GM13976 (cell line): ENCODE measurements at places on chromosomes 2 and 18.

- DNase-seq, result peak; percentile 49
These were observed 85.1 kb downstream of the ARL4C start for GRCh38 chr2:234411793-234412192.

DNA sequence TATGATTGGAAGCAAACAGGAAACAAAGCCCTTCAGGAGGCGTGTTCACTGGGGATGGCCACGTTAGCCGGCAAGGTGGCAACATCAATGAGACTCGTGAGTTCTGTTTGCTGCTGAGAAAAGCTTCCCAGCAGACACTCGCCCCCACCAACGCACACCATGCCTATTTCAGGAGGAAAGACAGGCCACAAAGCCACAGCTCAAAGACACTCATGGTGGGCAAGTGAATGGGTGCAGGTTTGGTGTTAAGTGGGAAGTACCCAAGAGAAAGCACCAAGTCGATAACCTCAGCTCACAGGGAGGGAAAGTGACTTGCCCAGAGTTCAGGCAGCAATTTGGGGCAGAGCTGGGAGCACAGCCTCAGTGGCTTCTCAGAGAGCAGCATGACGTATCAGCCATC lies 10.5 kb upstream of the MTERF4 start:
- peak; percentile 61 for DNase-seq

GRCh38 chr2:126616606-126617069 lies 39.3 kb upstream of the GYPC start:
- DNase-seq, result no peak

DNA sequence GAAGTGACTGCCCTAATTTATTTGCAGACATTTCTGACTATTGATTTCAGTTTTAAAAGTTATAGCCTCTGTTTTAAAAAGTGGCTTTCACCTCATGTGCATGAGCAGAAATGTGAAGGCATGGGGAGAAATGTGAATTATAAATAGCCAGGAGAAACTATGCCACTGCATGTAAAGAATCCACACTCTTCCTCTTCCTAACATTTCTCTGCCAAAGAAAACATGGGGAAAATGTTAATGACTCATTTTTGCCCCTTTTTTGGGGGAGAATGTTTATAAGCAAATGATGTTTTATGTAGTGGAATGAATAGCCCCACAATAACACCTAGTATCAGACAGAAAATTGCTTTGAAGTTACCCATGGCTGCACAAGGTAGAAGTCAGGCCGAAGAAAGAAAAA lies 249.0 kb upstream of the TANK start:
- no peak for DNase-seq

- no peak for DNase-seq
These were observed 933.9 kb downstream of the TRIB2 start for GRCh38 chr2:13650586-13651180.

DNA sequence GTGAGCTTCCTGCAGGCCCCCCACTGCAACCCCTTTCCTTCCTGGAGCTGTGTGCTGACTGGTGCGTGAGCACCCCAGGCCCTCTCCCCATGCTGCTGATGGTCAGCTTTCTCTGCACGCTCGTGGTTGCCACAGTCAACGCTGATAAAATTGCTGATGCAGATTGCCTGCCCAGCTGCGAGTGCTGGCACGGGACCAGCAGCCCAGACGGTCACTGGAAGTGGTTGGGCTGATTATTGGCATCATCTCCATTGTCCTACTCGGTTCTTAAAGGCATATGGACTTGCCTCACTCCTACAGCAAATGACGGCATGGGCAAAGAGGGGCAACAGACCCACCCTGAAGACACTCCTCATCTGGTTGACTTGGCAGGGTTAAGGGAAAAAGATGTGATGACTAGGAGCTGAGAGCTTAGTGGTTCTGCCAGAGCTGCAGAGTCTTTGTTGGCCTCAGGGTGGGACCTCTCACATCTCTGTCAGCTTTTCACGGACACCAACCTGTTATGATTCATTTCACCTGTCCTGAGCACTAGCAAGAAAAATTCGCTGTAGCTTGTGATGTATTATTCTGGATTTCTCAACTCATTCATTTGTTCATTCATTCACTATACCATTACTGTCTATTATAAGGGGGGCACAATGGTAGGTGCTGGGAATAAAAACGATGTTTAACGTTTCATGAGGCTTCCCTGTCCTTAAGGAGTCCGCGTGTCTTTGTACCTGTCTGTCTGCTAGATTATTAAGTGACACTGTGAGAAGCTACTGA lies 38.4 kb downstream of the PAX8 start:
- no peak for DNase-seq

GRCh38 chr2:68237976-68238580 lies 14.3 kb downstream of the PPP3R1 start:
- no peak for DNase-seq

- no peak for DNase-seq
These were observed 21.4 kb upstream of the CCBE1 start for GRCh38 chr18:59718464-59719157.

DNA sequence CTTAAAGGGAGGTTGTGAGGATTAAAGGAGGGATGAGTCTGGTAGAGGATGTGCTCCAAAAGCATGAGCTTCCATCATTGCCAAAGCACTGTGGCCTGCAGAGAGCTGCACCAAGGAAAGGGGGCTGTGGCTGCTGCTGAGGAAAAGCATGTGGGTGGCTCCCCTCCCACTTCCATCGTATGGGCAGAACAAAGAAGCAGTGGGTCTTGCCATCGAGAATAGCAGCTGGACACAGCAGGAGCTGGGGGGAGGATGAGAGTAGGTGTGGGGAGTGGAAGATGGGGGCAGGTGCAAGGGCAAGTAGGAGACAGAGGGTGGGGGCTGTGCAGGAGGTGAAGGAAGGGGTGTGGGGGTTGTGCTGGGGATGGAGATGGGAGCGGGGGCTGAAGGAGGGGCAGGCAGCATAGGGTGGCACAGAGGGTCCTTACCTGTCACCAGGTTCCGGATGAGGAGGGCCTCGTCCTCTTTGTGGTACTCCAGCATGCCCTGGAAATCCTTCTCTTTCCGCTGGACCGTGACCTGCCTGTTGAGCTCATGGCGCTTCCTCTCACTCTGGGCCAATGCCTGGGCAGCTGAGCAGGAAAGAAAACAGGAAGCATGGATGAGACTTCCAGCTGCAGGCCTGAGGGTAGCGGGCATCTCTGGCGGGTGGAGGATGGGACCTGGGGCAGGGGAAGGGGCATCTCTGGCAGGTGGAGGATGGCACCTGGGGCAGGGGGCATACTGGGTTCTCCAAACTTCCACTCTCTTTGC lies 33.6 kb upstream of the ACAA2 start:
- DNase-seq, result peak; percentile 9

DNA sequence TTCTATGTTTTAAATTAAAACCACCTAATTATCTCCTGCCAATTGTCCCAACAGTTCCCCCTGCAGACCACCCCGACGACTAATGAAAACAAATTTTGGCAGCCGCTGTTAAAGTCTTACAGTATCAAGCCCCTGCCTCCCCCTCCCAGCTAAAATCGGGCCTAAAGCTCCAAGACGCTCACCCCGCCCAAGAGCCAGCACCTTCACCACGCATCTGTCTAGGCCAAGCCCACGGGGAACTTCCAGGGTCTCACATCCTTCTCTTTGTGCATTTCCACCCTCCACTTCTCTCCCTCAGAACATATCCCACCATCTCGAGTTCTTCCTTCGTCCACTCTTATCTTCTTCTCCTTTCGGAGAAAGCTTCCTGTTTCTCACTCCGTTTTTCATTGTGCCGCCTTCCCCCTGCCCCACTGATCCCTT lies 445 bp downstream of the PRPF40A start:
- DNase-seq, result no peak
